HT1080 (cell line): ENCODE measurements at places on chromosomes 11 and 22. TPM values are rescaled to one million over a fixed set of nuclear protein-coding genes. Genes with fewer than 3 reads are reported as not detected.
A peak's percentile ranks its signal among the peaks of the same experiment; 100 is the strongest.

DNA sequence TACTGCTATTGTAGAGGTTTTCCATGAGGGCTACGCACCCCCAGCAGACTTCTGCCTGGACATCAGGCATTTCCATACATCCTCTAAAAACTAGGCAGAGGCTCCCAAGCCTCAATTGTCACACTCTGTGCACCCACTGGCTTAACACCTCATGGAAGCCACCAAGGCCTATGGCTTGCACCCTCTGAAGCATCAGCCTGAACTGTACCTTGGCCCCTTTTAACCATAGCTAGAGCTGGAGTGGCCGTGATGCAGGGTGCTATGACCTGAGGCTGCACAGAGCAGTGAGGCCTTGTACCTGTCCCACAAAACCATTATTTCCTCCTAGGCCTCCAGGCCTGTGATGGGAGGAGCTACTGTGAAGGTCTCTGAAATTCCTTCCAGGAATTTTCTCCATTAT lies 33.9 kb downstream of the AAMDC start:
- no peak for DNase-seq

ASPHD2 gene
- total RNA-seq = 6.3 and 8.7 TPM in 2 replicates

- DNase-seq = no peak
Observed at GRCh38 chr11:57460758-57461749, 726 bp downstream of the RTN4RL2 start.

DNA sequence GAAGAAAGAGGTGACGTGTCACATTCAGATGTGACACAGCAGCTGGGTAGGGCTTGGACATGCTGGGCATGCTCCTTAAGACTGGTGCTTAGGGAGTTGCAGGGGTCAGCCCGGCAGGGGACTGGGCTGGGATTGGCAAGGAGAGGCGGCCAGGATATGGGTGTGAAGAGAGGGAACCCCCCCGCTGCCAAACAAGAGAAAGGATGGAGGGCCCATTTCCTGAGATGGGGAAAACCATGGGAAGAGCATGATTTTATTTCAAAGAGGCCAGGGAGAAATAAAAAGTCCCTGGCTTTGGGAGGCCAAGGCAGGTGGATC lies 5.3 kb downstream of the ATF4 start:
- DNase-seq = no peak

- DNase-seq = no peak
Observed at GRCh38 chr22:44200855-44201550, 20.3 kb downstream of the PARVG start.

DNA sequence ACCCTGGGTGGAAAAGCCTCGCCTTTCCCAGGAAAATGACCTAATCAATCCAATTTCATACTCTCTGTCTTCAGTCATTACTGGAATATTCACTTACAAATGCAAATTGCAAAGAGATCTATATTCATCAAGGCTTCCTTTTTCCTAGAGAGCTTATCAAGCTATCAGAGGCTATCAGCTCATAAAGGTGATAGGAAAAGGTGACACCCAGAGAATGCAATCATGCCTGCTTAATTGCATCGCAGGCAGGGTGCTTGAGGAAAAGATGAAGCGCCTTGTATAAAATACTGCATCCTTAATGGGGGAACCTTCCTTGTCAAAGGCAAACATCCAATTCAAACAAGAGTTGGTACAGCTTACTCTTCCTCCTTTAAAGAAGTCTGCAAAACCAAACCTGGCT lies 59.7 kb downstream of the SHANK2 start:
- no peak for DNase-seq

FGF3 gene
- not detected in 2 replicates for total RNA-seq

KRTAP5-2 gene
- total RNA-seq = not detected in 2 replicates

SEC14L2 gene
- total RNA-seq = 8.6 and 13.5 TPM in 2 replicates

GRCh38 chr11:13698132-13698531 lies 29.7 kb downstream of the FAR1 start:
- no peak for DNase-seq

TIMP3 gene
- 8.6 and 10.4 TPM in 2 replicates for total RNA-seq

DNA sequence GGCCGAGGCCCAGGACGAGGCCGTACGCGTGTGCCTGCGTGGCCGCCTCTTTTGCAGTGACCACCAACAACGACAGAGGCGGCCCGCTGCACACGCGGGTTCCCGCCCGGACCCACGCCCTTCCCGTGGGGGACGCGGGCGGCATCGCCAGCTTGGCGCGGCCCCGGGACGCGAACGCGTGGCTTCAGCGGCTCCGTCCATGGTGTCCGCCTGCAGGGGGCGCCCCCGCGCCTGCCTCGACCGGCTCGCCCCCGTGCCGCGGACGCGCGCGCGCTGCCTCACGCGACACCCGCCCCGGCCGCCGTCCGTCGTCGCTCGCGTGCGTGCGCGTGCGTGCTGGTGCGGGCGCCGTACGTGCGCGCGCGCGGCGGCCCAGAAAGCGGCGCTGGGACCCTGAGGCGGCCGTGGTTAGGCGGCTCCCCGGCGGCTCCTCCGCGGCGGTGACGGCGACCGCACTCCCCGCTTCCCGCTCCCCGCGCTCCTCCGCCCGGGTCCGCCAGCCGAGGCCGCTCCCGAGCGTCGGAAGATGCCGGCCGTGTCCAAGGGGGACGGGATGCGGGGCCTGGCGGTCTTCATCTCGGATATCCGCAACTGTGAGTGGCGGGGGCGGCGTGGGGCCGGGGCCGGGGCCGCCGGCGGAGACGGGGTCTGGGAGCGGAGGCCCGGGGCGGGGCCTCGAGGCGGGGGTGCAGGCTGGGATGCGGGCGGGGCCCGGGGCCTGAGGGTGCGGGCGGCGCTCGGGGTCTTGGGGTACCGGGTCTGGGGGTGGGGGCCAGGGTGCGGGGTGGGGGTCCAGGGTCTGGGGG lies at the start of gene AP2A2:
Gene AP2A2 (plus strand): TSS at position 375 of the 806 bp plus-strand sequence. CDS start 152 bp downstream, at position 527.
- peak; percentile 71 for DNase-seq

PKP3 gene
- total RNA-seq = 12.0 and 13.1 TPM in 2 replicates

LUZP2 gene
- total RNA-seq = 0.06 and 0.07 TPM in 2 replicates

DNA sequence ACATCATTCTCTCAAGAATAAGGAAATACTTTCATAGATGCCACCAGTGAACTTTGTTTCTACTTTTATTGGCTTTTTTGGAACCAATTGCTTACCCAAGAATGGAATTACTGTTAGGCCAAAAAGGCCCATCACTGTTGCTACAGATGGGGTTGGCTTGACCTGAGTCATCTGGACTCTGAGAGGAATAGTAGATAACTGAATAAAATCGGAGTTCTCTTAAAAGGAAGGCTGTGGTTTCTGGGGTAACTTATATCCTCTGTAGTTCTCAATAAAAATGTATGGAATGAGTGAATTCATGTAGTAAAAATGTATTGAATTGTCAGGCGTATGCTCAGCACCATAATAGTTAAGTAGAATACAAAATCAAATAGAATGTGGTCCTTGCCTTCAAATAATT lies 56.6 kb downstream of the ARHGEF12 start:
- DNase-seq = peak; percentile 8

PNPLA3 gene
- total RNA-seq = 1.7 and 4.3 TPM in 2 replicates

DNA sequence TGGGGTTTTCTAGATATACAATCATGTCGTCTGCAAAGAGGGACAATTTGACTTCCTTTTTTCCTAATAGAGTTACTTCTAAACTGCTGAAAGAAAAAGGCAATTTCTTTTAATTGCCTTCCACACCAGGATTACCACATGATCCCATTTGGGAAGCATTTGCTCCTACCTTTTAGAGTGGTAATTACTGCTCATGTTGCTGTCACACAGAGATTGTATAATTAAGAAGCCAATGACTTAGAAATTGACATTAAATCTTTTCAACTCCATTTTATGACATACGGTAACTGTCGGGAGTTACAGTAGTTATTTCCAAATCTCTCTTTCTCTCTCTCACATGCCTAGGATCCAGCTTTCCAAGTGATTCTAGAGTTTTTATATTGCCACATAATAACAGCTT lies 17.8 kb upstream of the RAG2 start:
- DNase-seq = no peak

EP300 gene
- total RNA-seq = 20.9 and 21.0 TPM in 2 replicates

DNA sequence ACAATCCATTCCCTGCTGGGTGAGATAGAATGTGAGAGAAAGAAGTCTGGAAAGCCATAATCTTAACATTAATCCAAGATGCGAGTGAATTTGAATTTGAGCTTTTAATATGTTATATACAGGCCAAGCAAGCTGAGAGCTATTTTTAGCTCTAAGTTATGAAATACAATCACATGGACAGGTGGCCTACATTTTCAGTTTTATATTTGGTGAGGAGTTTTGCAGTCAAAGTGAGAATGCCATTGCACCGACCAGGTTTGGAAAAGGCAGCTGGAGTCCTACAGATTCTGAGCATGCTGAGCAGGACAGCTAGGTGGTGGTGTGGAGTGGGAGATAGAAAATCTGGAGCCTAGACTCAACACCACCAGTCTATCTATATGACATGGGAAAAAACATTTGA lies 12.0 kb downstream of the OR5B21 start:
- DNase-seq = no peak

DNA sequence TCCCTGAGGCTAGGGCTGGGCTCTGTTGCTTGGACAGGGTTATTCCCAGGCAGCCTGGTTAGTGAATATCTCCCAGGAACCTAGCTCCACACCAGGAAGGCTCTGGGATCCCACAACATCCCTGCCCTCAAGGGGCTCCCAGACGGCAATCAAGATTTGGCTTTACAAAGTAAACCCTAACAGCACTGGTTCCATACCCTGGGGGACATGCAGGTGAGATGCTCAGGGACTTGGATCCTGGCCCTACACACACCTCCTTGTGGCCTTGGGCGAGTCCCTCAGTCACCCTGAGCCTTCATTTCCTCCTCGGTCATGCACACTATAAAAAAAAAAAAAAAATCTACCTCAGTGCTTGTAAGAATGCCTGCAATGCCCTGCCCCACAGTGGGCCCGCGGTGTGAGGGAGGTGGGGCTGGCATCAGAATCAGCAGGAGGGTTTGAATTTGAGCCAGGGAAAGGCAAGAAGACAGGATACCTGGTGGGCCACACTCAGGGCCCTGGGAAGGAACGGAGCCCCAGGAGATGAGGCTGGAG lies 86.3 kb downstream of the MORC2 start:
- no peak for DNase-seq

DNA sequence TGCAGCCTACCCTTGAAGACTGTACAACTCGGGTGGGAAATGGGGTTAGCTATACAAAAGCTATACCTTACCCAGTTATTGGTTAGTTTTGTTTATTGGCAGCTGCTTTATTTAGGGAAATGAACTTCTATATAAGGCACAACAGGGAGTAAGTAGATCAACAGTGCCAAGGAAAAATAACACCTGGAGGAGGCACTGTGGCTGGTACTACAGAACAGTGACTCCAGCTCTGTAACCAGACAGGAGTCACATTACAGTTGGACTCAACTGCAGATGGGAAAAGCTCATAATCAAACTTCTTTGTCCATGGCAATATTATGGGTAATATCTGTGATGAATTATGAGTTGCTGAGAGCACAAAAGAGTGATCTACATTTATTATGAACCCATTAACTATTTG lies 14.0 kb downstream of the P4HA3 start:
- no peak for DNase-seq

ELFN2 gene
- total RNA-seq = 5.7 and 7.0 TPM in 2 replicates

- DNase-seq = no peak
Observed at GRCh38 chr11:112661146-112661545, 300.1 kb upstream of the NCAM1 start.

DNA sequence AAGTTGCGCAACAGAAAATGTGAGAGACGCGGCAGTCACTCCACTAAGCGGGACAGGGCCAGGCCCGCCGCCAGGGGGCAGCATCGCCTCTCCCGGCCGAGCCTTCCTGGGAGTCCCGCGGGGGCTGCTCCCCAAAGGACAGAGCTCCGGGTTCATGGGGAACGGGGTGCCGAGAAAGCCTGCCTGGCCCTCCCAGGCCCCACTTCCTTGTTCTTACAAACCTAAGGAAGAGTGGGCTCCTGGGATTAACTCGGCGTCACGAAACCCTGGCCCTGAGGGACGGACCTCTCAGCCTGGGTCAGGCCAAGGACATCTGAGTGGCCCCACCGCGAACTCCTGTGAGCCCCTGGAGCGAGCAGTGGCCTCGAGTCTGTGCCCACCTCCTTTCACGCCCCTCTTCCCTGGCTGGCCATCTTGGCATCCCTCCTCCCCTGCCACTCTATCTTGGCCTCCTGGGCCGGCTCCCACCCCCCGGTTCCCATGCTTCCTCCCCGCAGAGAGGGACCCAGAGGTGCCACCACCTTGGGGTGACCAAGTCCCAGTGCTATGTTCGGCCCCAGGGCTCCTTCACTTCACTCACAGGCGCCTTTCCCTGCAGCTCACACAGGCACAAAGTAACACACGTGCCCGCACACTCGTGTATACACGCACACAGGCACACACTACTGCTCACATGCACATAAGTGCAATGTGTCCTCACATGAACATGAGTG lies 99.9 kb upstream of the FGF3 start:
- DNase-seq = peak; percentile 41

DNA sequence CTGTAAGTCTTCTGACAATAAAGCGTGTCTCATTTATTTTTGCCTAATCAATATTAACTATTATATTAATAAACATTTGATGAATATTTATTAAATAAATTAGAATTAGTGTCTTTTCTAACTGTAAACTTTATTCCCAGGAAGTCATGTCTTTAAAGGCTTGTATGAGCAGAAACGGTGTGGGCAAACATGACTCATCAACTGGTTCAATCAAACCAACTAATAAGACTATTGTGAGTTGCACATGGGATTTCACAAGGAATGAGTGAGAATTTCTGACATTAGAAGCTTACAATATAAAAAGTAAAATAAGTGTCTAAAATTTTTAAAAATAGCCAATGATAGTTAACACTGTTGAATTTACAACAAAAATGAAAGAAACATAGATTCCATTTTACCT lies 259.2 kb upstream of the CTSC start:
- DNase-seq = peak; percentile 32

DNA sequence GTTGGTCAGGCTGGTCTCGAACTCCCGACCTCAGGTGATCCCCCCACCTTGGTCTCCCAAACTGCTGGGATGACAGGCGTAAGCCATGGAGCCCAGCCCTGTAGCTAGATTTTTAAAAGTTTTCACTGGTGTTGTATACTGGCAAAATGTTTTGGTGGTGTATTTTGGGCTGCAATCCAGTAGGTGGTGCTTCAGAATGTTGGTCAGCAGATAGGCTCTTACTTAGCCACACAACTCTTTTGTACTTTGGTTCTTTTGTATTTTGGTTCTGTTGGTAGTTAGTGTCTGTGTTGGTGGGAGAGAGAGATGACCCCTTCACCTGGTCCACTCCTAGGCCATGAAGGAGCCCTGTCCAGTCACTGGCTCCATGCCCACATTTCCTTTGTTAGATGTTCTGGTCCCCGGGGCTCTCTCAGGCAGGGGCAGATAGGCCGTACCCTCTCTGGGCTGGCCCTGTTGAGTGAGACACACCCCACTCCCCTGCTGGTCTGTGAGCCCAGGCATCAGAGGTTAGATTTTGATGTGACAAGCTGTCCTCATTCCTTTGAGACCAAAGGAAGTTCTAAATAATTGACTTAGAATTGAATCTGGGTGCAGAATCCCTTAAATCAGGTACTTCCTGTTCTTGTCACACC lies 123.8 kb downstream of the DDX10 start:
- DNase-seq = peak; percentile 34

- peak; percentile 87 for DNase-seq
Observed at GRCh38 chr11:118497831-118498230, 29.4 kb upstream of the TTC36 start.

CHADL gene
- total RNA-seq = not detected in 2 replicates

OPCML gene
- total RNA-seq = 0.03 and 0.13 TPM in 2 replicates

TTC36 gene
- 0.85 and 1.1 TPM in 2 replicates for total RNA-seq

GRCh38 chr22:45584121-45584570 lies 81.5 kb downstream of the FBLN1 start:
- DNase-seq = no peak

GRAP2 gene
- 0.26 and 0.33 TPM in 2 replicates for total RNA-seq
